Mucosa of gallbladder (tissue), 1 donor: ENCODE measurements at places on chromosomes 6 and 20.

DNA sequence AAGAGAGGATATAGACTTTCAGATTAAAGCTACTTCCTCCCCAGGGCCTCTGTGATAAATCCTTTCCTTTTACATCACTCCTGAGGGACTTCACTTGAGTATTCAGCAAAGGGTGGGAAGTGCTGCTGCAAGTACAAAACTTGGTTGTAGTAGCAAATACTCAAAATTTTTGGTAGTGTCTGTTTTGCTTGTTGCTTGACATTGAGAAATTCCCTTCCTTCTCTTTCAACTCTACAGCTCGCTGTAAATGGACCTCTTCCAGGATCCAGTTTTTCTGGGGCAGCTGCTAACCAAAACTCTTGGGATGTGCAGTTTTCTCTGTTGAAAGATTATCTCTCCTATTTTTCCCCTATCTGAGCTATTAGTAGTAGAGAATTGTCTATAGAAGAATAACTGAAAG is 472.0 kb downstream of the CD109 start:
- DNase-seq = no peak

DNA sequence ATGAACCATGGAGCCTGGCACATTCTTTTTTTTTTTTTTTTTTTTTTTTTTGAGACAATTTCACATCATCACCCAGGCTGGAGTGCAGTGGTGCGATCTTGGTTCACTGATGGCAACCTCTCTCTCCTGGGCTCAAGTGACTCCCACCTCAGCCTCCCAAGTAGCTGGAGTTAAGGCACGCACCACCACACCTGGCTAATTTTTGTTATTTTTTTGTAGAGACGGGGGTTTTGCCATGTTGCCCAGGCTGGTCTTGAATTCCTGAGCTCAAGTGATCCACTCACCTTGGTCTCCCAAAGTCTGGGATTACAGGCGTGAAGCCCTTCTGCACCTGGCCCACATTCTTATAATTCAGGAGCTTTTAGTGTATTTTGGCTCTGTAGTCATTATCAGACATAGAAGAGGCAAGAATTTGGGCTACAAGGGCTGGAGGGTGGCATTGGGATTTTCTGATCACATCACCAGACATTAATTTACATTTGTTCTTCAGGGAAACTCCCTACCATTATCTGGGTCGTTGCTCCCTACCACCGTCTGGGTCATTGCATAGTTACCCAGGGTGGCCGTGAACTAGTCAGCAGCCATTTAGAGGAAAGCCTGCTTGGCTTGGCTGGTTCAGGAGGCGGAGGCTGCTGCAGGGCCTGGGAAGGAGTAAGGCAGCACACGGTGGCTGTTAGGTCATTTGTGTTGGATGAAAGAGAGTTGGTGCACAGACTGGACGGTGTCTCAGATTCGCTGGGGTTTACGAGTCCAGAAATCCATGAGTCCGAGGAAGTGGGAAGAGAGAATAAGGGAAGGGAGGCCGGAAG is 17.6 kb downstream of the ARID1B start:
- no peak for DNase-seq

- DNase-seq = no peak
Observed at GRCh38 chr6:155709262-155709661, 253.6 kb upstream of the NOX3 start.

GRCh38 chr20:38023181-38024001 is 9.9 kb downstream of the TTI1 start:
- DNase-seq = no peak

- DNase-seq = no peak
Observed at GRCh38 chr20:22321191-22321590, 263.2 kb downstream of the FOXA2 start.

DNA sequence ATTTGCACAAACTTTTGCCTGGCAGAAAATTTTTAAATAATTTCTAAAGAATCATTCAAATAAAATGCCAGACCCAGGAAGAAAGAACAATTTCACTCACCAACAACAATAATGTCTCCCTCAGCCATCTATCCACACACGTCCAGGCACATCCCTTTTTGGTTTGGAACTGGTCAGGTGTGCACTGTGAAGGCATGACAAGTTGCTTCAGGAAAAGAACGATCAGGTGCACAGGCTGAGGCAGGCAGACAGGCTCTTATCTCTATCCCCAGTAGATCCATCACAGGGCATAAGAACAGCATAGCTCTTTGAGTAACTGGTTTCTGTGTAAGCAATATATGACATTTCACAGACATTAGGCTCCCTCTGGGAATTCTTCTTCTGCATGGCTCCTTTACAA is 18.1 kb upstream of the NXT1 start:
- DNase-seq = no peak

DNA sequence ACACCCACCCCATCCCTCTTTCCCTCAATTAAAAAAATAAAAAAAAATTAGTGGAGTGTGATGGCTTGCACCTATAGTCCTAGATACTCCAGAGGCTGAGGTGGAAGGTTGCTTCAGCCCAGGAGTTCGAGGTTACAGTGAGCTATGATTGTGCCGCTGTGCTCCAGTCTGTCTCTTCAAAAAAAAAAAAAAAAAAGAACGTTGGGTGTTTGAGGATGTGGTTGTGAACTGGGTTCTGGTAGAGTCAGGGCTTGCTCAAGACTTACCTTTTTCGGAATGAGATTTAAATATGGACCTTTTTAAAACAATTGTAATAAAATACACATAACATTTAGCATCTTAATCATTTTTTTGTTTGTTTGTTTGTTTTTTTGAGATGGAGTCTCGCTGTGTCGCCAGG is 211.9 kb downstream of the OR2B2 start:
- no peak for DNase-seq

GRCh38 chr6:11323666-11324452 is 91.4 kb upstream of the NEDD9 start:
- peak; percentile 41 for DNase-seq

GRCh38 chr6:41640426-41640825 is 2.2 kb downstream of the MDFI start:
- no peak for DNase-seq

DNA sequence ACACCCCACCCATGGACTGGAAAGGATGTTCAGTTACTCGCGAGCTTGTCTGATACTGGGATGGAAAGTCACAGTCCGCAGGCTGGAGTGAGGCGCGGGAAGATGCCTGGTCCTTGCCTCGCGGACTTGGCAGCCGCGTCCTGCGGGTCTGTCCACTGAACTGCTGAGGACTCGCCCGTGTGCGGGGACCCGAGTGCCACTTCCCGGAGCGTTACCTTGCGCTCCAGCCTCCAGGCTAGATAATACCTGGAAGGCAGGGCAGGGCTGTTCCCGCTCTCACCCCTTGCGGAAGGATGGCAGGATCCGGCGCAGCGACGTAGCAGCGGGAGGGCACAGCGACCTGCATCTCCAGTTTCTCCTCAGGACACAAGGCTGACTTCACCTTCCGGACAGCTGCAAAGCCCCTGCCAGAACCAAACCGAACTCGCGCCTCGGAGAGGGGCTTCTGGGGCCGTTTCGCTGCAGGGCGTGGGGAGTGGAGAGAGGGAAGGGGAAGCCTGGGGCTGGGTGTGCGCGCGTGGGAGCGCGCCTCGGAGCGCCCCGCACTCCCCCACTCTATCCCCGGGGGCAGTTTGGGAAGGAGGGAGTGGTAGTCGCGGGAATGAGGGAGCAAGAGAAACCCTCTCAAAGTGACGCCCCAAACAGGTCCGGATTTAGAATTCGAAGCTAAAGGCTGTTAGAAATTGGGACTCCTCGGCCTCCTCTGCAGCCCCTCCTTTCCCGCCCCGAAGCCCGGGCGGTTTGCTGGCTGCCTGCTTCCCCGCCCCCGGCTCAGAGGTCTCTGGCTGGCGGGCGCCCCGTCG is at the start of gene KCNQ5:
TSS of gene KCNQ5 (plus strand) at position 774 of the 803 bp plus-strand sequence.
- no peak for DNase-seq

DNA sequence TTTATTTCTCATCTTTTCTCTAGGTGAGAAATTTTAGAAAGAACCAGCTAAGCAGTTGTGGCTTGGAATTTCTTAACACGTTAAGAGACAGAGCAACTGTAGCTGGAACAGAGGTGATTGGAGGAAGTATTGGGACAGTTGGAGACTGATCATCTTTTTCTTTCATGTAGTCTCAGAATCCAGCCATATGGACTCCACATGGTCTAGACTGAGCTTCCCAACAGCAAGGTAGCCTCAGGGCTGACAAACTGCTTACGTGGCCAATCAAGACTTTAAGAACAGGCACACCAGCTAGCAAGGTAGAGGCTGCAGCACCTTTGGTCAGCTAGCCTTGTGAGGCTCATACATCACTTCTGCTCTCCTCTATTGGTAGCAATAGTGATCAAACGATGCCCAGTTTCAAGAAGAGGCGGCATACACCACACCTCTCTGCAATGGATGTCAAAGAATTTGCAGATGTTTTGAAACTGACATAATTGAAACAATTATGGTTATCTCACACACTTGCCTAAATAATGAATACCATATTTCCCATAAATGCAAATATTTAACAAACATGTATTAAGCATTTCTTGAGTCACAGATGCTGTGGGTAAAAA is 590.5 kb upstream of the SLC35B3 start:
- DNase-seq = no peak

DNA sequence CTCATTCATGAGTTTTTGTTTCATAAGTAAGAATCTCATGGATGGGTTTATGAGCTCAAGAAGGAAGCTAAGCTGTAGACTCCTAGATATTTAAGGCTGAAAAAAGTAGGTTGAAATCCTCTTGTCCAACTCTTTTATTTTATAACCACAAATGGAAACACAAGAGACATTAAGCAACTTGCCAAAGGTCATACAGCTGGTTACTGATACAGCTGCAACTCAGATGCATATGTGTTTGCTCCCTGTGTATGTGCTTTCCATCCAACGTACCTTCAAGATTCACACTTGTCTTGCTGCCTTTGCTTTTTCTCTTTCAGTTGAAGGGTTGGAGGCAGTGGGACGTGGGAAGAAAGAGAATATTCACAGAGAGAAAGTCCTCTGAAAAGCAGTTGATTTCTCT is 153.5 kb upstream of the STMND1 start:
- no peak for DNase-seq

- no peak for DNase-seq
Observed at GRCh38 chr20:1625083-1625690, 5.4 kb upstream of the SIRPB1 start.

DNA sequence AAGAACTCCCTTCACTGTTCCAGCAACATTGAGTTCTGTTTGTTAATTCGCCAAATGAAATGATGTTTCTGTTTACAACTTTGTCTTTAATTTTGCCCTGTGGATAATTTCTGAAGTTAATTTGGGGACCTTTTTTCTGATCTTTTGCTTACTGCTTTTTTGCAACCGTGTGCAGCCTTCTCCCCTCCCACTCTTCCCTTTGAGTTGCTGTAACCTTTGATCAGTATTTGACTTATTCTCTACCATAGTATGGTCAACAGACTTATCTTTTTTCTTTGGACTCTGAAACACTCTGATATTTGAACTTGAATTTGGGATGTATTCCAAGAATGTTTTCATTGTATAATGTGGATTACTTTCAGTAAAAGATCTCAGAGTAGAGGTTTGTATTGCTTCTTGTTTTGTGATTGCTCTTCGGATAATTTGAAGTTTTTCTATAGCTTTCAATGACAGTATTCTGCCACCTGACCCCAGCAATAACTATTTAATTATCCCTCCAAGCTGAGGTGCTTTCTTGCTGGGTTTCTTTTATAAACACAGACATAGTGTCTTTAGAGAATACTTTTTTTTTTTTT is 46.2 kb downstream of the LRRN4 start:
- DNase-seq = no peak

DNA sequence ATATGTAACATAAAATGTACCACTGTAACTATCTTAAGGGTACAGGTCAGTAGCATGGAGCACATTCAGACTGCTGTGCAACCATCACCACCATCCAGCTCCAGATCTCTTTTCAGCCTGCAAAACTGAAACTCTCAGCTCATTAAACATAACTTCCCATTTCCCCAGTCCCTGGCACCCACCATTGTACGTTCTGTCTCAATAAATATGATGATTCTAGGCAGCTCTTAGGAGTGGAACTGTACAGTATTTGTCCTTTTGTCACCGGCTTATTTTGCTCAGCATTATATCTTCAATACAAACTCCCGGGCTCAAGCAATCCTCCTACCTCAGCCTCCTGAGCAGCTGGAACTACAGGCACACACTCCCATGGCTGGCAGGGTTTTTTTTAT is 1.5 kb downstream of the ZC3H12D start:
- DNase-seq = no peak

DNA sequence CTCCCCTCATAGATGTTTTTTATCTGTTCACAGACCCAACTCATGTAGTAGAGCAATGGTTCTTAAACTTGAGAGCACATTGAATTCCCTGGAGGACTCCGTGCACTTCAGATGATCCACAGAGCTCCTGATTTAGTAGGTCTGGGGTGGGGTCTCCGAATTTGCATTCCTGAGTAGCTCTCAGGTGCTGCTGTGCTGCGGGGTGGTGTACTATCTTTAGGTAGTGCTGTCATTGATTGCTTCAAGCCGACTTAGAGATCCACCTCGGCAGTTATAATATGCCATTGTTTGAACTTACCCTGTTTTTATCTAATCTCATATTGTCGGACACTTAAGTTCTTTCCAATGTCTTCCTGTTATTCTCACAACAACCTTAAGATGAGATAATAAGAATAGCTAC is 45.0 kb downstream of the BMP2 start:
- no peak for DNase-seq
